ENCODE measurements at places on chromosomes 11 and 22. TPM values are rescaled to one million over a fixed set of nuclear protein-coding genes. Genes with fewer than 3 reads are reported as not detected.

The PEX26 gene
- 22.8 TPM for total RNA-seq

GRCh38 chr11:19290356-19290755 lies 49.6 kb upstream of the E2F8 start:
- DNase-seq: no peak

DNA sequence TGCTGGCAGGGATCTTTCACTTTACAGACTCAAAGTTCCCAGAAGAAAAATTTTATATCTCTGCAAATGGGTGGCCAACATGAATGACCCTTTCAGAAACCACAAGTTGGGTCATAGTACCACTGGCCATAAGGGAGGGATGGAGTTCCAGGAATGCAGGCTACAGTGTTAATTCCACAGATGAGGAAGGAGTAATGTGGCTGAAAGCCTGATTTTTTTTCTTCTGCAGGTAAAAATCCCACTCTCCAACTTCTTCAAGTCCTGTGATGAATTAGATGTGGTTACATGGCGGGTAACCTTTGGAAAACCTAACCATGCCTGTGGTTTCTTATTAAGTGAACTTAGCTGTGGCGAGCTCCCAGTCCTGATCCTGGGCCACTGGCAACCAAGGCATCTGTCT lies 103.2 kb downstream of the SLC1A2 start:
- no peak for DNase-seq

- DNase-seq: no peak
Observed at GRCh38 chr11:66841861-66842260, 1.4 kb upstream of the RCE1 start.

The MYOD1 gene
- 398 TPM for total RNA-seq

- no peak for DNase-seq
Observed at GRCh38 chr22:28183078-28183860, 264.2 kb upstream of the PITPNB start.

The SOX6 gene
- total RNA-seq: 1.1 TPM

GRCh38 chr11:13229711-13230318 lies 47.8 kb upstream of the BMAL1 start:
- peak; percentile 40 for DNase-seq

The DUSP8 gene
- total RNA-seq: 0.29 TPM

The TIGD3 gene
- 0.73 TPM for total RNA-seq

DNA sequence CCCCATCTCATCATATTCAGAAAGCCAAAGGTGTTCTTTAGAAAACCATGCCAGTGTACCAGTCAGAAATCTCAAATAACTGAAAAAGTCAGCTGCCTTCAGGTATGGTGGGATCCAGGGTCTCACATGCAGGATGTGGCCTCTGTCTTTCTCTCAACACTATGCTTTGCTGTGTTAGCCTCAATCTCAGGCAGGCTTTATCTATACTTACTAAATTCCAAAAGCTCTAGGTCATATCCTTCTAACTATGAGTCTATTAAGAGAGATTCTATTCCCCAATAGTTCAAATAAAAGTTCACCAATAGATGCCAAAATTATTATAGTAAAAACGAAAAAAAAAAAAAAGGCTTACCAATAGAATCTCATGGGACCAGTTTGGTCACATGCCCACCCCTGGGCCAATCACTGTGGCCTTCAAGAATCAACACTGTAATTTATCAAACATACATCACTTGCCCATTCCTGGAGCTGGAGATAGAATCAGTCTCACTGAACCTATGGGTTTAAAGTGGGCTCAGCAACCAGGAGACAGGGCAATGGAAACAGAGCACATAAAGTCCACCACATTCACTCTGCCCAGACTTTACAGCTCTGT lies 38.0 kb upstream of the APLNR start:
- no peak for DNase-seq

The SPDYC gene
- total RNA-seq: not detected

GRCh38 chr11:34783816-34784317 lies 132.3 kb downstream of the APIP start:
- no peak for DNase-seq

DNA sequence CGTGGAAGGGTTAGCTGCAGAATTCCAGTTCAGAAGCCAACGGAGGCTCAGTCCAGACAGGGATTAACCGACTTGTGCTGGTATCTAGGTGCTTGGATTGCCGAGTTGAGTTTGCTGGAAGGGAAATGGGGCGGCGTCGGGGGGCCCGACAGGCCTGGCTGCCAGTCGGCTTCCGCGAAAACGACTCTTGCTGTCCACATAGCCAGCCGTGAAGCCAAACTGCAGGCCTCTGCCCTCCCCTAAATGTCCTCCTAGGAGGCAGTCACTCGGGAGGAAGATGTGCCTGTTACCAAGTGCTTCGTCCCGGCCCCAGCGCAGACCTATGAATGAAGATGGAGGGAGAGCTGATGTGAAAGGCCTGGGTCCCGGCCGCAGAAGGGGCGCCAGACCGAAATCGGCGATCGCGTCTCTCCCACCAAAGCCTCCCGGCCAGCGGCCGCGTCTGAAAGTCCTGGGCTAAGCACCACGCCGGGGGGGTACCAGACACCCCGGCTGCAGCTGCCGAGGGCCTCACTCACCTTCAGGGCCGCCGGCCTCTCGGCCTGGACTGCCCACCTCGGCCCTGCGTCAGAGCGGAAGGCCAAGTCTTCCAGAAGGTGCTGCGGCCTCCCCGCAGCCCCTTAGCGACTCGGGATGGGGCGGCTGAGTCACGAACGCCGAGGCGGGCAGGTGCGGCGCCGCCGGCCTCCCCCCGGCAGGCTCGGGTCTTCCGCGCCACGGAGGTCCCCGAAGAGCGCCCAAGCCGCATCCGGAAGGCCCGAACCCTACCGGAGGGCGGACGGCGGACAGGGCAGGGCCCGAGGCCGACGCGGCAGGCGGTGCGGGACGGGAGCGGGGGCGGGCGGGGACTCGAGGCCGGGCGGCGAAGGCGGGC lies 7.5 kb downstream of the DPAGT1 start:
- peak; percentile 61 for DNase-seq

GRCh38 chr11:112637076-112637475 lies 324.1 kb upstream of the NCAM1 start:
- peak; percentile 64 for DNase-seq

The MIOX gene
- total RNA-seq: not detected

The KCNA4 gene
- total RNA-seq: 0.40 TPM

DNA sequence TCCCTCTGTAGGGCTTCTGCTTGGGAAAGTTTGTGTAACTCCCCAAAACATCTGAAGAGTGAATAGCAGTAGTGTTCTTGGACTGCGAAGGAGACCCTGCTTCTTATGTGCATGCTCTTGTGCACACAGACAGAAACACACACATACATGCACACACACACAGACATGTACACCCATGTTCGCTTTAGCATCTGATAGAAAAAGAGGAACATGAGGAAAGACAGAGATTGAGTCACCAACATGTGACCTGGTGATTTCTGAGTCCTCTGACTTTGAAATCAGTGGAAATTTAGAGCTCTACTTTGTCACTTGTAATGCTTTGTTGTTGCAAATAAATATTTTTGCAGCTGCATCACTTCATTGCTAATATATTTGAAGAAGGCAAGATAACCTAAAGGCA lies 23.8 kb downstream of the CD44 start:
- DNase-seq: no peak

The TMEM41B gene
- total RNA-seq: 49.3 TPM

DNA sequence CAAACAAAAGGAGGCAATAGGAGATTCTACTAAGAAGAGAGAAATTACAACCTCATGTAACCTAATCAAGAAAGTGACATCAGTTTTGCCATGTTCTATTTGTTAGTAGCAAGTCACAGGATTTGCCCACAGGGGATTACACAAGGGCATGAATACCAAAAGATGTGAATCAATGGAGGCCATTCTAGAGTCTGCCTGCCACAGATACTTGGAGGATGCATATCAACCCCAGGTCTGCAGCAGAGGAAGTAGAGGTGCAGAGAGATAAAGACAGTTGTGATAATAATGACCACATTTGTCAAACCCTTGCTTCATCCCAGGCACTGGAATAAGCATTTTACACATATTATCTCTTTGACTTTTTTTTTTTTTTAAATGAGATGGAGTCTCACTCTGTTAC lies 2.4 kb upstream of the ASCC2 start:
- DNase-seq: no peak

The LRFN4 gene
- total RNA-seq: 117 TPM

- no peak for DNase-seq
Observed at GRCh38 chr22:50403701-50404101, 60.6 kb downstream of the PPP6R2 start.

The CDCA5 gene
- 1.8 TPM for total RNA-seq

DNA sequence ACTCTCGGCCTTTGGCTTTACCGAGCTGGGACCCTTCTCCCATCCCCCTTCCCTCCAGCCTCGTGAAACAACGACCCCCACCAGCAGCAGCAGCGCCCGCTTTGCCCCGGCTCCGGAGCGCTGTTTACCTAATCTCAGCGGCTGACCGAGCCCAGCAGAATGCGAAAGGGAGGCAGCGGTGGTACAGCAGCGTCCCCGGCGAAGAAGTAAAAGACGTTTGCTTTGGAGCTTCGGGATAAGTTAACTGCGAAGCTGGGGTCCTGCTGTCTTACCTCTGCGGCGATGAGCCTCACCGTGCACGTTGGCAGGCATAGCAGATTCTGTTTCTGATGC lies 2.0 kb upstream of the LARGE1 start:
- DNase-seq: peak; percentile 30

DNA sequence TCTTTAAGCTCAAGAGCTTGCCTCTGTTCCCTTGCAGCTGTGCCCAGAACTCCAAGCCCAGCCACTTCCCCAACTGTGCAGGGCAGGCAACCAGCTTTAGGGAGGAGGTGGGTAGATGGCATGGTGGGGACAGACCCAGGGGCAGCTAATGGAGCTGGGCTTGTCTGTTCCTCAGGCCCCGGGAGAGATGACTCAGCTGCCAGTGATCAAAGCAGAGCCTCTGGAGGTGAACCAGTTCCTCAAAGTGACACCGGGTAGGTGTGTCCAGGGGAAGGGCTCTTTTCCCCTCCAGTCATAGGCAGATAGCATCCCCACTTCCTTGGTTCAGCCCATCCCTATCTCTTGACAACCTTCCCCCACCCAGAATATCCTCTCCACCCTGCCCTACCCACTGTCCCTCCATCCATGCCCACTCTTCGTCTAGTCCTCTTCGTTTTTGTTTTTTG lies 32.4 kb downstream of the CREB3L1 start:
- DNase-seq: no peak

- DNase-seq: peak; percentile 97
Observed at GRCh38 chr11:69638941-69639681, 1.8 kb upstream of the CCND1 start.

The TMPRSS5 gene
- total RNA-seq: 0.48 TPM

- DNase-seq: no peak
Observed at GRCh38 chr11:125892071-125892470, 4.6 kb downstream of the HYLS1 start.

The GDPD4 gene
- total RNA-seq: not detected

DNA sequence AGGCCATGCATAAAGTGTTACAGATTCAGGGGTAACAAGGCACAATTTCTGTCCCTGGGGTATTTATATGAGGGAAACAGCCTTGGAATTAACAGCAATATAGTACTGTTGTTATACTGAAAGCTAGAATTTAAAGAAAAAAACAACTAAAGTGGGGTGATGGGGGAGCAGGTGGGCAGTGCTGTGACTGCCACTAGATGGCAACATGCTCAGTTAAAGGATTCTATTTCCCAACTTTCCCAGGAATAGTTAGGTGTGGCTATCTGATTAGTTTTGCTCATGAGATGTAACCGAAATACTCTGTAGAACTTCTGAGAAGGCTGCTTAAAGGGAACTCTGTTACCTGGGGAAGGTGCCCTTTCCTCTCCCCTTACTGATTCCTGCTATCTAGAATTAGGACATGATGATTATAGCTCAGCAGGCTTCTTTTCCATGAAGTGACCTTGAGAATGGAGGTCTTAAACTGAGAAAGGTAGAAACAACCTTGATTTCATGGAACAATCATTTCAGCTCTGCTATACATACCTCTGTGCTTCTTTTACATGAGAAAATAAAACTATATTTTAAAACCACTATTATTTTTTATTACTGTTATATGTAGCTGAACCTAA lies 102.6 kb downstream of the RELT start:
- DNase-seq: peak; percentile 23

DNA sequence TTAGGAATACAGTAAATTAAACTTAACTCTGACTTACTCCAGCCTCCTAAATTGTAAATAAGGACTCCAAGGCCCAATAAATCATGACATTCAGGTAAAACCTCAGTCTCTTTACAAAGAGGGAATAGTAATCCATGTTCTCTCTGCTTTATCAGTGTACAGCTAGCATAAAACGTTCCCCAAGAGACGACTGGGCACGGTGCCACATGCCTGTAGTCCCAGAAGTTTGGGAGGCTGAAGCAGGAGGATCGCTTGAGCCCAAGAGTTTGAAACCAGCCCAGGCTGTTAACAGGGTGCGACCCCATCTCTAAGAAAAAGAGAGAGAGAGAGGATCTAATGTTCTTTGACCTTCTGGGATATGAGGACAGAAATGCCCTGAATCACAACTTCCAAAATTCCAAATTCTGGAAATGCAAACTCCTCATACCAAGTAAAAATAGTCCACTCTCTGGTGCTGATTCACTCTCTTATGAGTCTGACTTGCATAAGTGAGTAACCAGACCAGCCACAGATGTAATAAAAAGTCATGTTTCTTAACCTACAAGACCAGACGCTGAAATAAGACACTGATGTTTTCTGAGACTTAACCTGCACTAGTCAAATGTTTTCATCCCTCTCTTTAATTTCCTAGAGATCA lies 25.5 kb downstream of the NNMT start:
- DNase-seq: peak; percentile 81

DNA sequence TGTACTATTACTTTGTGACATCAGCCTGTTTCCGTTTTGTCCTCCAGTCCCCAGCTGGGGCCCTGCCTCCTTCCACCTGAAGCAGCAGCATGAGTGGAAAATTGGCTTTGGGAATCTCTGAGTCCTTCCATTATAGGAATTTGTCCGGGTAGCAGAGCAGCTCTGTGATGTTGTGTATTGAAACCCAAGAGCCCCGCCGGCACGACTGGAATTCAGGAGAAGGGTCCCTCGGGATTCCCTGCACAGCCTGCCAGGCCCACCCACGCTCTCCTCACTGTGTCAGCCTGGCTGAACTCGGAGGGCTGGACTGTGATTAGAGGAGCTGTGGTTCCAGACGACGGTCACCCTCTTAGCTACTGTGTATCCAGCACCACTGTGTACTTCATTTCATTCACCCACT lies 18.8 kb upstream of the TSPAN18 start:
- peak; percentile 13 for DNase-seq

DNA sequence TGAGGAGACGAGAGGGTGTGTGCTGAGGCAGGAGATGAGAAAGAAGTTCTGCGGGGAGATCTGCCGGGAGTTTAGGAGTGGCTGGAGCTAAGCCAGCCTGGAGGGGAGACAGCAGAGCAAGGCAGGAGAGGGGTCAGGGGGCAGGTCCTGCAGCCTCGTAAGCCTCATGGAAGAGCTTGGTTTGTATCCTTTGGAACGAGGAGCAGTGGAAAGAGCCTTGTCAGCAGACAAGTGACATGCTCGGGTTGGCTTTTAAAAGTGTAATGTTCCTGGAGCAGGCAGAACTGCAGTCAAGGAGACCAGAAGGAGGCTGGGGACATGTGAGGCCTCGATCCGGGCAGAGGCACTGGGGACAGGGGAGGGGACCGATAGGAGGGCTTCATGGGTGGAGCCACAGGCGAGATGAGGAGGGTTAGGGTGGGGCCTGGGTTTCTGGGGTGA lies 21.4 kb upstream of the TUB start:
- no peak for DNase-seq

- DNase-seq: no peak
Observed at GRCh38 chr11:13205486-13205885, 72.1 kb upstream of the BMAL1 start.

- no peak for DNase-seq
Observed at GRCh38 chr22:40517631-40518030, 118.9 kb downstream of the MRTFA start.

GRCh38 chr11:46386674-46387073 lies 4.9 kb downstream of the CHRM4 start:
- no peak for DNase-seq

The APBB1 gene
- 18.4 TPM for total RNA-seq

The ASPHD2 gene
- 0.21 TPM for total RNA-seq

The LGR4 gene
- 17.3 TPM for total RNA-seq
